ENCODE measurements at places on chromosomes 1 and 21. TPM values are rescaled to one million over a fixed set of nuclear protein-coding genes. Genes with fewer than 3 reads are reported as not detected.

- no peak for DNase-seq
Observed at GRCh38 chr1:17645068-17645911, 105.8 kb downstream of the ARHGEF10L start.

DNA sequence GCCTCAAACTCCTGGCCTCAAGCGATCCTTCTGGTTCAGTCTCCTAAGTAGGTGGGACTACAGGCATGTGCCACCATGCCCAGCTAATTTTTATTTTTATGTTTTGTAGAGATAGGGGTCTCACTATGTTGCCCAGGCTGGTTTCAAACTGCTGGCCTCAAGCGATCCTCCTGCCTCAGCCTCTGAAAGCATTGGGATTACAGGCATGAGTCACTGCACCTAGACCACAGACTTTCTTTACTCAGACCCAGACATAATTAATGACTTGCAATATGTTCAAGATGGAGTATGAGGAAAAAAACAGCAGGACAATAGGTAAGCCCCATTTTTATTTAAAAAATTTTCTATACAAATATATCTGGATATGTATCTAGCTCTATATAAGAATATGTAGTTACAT, 13.2 kb downstream of the KANK4 start:
- no peak for DNase-seq

GRCh38 chr1:27736252-27736651, 10.5 kb downstream of the FAM76A start:
- no peak for DNase-seq

GRCh38 chr1:158037008-158037865, 43.8 kb downstream of the KIRREL1 start:
- no peak for DNase-seq

- no peak for DNase-seq
Observed at GRCh38 chr1:228105996-228106799, 2.9 kb downstream of the MRPL55 start.

The CFAP141 gene
- not detected for total RNA-seq

The ELF3 gene
- total RNA-seq, result 0.90 TPM

DNA sequence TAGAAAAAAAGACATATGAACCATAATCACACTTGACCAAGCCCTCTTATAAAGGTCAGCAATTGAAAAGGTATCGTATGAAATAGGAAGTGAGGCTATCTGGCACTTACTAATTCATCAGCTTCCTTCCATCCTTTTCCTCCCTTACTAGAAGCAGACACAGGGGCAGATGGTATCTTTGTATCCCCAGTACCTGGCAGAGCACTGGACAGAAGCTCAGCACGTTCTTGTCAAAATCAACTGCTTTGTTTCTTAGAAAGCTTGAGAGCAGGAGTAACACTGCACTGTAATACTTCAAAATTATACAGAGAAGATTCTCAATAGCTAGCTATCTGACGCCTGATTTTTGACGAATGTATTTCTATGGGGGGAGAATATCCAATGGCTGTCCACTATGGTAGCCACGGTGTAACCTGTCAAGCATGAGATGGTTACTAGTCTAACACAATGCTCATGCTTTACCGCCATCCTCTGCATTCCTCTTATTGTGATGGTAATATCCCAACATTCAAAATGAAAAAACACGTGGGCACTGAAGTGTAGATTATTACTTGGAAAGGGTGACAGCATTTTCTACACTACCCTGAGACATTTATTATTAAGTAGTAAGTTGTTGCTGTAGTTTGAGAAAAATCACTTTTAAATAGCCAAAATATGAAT, 175.6 kb downstream of the SIPA1L2 start:
- no peak for DNase-seq

The TMOD4 gene
- total RNA-seq, result 1.9 TPM

- no peak for DNase-seq
Observed at GRCh38 chr1:164767752-164768402, 208.9 kb downstream of the PBX1 start.

GRCh38 chr21:46196733-46197132, 12.5 kb upstream of the SPATC1L start:
- no peak for DNase-seq

The TRIM63 gene
- not detected for total RNA-seq

The FCRL2 gene
- 3.4 TPM for total RNA-seq

DNA sequence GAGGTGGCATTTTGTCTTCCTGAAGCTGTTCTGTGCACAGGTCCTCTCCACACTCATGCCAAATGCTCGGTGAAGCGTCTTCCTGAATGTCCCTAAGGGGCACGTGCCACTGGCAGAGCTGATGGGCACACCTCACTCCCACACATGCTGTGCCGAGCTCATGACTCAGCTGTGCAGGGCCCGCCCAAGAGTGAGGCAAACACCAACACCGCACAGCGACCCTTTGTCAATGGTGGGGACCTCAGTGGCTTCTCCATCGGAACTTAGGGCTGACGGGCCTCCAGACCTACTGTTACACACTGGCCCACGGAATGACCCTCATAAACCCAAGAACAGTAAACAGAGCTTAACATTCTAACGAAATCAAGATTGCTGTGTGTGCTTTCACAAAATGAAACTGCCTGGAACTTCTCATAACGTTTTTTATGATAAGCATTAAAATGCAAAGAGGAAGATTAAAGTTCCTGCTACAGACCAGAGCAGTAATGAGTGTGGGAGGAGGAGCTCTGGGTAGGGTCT, 89.3 kb downstream of the SIM2 start:
- DNase-seq, result no peak

GRCh38 chr1:185565302-185565701, 168.9 kb upstream of the HMCN1 start:
- no peak for DNase-seq

DNA sequence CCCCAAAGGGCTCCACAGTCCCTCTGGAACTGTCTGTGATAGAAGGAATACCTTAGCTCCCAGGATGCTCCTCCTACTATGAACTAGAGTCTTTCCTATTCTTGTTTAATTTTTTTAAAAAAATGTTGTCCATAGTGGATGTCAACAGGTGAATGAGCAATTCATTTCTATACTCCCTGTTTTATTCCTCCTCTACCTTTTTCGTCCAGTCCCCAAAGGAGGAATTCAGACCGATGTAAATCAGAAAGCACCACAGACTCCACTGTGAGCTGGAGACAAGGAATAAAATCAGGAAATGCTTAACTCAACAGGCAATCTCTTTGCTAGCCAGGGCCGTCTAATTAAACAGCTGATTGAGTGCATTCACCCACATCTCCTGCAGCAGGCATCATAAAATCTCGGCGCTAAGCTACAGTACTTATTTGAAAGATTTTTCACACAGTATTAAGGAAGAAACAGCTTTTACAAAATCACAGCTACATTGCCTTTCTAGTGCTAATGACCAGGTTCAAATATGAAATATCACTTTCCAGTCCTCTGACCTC, 381.6 kb downstream of the SIPA1L2 start:
- no peak for DNase-seq

GRCh38 chr1:52907068-52907811, 14.3 kb downstream of the ECHDC2 start:
- no peak for DNase-seq

The MEX3A gene
- total RNA-seq, result 0.16 TPM

The RAVER2 gene
- total RNA-seq, result 2.2 TPM

- no peak for DNase-seq
Observed at GRCh38 chr1:67114162-67114561, 20.6 kb downstream of the C1orf141 start.

The RYR2 gene
- 0.33 TPM for total RNA-seq

The SPATA17 gene
- not detected for total RNA-seq

DNA sequence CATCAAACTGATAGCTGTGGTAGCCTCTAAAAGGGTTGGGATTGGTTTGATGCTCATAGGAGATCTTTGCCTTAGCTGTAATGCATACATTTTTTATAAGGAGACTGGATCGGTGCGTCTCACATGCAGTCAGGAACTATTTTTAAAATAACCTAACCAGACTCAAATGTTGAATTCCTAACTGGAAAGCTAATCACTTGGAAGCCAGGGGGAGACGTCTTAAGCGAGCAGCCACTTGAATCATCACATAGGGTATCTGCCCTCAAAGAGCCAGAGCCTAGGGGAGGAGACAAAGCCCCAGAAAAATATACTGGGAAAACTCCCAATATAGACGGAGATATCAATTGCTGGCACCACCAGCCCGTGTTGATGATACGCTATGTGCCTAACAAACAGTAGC, 61.7 kb upstream of the PUM1 start:
- DNase-seq, result no peak

- no peak for DNase-seq
Observed at GRCh38 chr1:109598655-109599054, 20.8 kb downstream of the GNAT2 start.

DNA sequence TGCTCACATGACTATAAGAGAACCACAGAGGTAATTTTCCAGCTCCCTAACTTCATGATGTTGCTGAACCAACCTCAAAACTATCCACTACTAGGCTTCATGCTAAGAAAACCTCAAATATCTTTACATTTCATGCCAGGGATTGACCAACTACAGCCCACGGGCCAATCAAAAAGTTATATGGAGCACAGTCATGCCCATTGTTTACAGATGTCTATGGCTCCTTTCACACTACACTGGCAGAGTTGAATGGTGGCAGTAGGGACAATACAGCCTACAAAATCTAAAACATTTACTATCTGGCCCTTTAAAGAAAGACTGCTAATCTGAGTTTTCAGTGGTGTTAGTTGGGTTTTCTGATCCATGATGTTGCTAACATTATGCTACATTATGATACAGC, 154.8 kb downstream of the TM2D1 start:
- no peak for DNase-seq

GRCh38 chr1:205048382-205048781, 5.4 kb downstream of the CNTN2 start:
- no peak for DNase-seq

Measured in T-cell (primary cell).